ENCODE measurements at places on chromosomes 2 and 18.

DNA sequence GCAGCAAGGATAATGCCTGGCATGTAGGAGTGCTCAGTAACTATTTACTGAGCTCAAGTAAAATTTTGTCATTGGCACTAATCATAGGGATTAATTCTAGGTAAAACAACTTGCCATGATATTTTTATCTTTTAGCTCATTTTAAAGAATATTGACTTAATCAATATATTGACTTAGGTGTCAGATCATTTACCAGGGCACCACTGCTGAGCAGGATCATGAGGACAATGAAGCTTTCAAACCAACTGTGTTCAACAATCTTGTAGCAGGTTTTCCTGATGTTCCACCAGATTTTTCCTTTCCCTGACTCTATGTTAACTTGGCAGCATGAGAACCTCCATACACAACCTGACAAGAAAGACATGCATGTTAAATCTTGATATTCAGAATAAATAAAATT is 114.5 kb upstream of the SCN1A start:
- no peak for DNase-seq

GRCh38 chr2:238994432-238994831 is 146.5 kb downstream of the TWIST2 start:
- DNase-seq = no peak

DNA sequence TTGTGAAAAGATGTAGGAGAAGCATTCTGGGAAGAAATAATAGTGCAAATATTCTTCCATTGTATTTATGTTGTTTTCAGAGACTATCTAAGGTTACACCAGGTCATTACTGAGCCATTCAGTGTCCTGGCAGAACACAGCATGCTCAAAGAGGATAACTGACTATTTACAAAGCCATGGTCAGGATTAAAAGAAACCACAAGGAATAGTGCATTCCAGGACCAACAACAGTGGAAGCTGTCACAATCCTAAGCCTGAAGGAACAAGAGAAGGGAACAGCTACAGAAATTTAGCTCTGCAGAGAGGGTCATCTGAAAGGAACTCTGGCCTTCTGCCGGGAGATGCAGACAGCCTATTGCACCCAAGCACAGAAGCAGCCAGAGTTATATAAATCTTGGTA is 116.7 kb downstream of the DSC3 start:
- no peak for DNase-seq

GRCh38 chr2:227416701-227417100 is 29.0 kb upstream of the SCYGR1 start:
- DNase-seq = no peak

- DNase-seq = no peak
These were observed 209.9 kb downstream of the TTC32 start for GRCh38 chr2:19691892-19692291.

DNA sequence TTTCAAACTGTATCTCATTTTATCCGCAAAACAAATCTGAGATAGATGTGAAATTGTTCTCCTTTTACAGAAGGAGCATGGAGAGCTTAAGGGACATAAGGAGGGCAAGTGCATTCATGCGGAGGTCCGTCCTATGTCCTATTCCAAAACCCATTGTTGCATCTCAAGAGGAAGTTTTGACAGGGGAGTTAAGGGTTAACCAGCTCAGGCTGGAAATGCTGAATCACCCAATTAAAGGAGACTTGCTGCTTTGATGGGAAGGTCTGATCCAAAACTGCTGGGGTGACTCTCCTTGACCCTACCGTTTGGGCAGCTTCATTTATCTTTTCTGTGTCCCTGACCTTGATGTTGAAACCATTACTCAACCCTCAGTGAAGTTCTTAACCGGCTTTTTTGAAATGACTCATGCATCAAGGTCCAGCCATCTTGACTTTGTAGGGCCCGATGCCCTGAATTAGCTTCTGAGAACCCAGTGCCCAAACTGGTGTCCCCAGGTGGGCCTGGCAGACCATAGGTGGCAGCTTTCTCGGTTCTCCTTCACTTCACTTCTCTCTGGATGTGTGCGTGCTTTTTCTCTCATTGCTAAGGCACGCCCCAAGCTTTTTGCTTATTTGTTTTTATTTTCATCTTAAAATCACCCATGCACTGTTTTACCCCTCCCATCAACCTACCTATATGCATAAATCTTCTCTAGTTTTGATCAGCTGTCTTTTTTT is 15.9 kb upstream of the TXNDC2 start:
- DNase-seq = no peak

DNA sequence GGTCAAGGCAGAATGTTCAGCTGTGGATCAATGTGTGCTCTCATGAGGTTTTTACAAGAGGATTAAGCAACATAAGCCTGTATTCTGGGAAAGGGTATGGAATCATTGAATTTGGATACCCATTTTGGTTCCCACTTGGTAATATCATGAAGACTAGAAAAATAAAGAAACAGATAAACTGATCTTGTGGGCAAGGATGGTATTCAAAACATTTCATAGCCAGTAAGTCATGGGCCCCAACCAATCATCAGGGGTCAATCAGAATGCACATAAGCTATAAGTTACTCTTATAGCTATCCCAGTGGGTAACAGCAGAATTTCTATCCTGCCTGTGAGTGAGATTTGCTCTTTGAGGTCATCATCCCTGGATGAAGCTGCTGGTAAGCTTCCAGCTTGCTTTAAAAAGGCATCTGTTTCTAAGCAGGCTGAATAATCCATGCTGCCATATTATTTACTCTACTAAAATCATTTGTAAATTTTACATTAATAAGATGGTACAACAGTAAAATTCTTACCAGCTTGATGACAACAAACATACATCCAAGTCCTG is 291.2 kb downstream of the RAD51AP2 start:
- no peak for DNase-seq

DNA sequence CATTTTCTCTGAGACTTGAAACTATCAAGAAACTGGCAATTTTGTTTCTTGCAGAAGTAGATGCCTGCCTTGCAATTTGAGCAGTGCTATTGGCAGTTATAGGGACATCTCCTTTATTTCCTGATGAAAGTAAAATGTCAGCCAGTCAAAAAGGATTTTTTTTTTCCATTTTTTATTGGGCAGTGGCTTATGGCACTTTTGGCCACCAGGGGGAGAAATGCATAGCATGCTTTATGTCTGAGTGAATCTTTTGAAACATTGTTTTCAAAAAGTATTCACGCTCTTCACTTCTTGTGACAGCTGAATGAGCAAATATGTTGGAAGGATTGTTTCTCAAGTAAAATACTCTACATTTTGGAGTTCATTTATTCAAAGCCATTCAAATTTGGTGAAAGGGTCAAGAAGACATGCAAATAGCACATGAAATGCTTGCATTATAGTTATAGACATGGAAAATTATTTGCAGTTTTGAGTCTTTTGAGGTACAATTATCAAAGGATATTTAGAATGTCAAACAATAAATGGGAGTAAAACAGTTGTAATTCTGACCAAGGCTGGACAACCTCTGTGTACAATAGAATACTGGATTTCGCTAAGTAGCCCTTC is 491.0 kb downstream of the CDH2 start:
- peak; percentile 1 for DNase-seq

GRCh38 chr2:26488463-26489212 is 10.7 kb upstream of the OTOF start:
- DNase-seq = no peak

DNA sequence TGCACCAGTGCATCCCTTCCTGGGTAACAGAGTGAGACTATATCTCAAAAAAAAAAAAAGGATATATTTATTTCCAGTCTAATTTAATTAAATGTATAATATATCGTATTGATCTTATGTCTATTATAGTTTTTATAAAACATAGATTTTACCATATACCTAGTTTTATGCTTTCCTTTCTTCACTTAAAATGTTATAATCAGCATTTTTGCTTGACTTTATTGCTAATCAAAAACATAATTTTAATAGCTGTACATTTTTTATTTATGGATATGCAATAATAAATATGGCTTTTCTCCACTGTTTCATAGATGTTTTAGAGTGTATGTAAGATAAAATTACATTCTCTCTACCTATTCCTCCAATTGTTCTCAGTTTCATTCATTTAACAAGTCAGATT is 958.0 kb downstream of the EPHA4 start:
- no peak for DNase-seq

GRCh38 chr2:230975927-230976326 is 20.0 kb upstream of the SPATA3 start:
- no peak for DNase-seq

DNA sequence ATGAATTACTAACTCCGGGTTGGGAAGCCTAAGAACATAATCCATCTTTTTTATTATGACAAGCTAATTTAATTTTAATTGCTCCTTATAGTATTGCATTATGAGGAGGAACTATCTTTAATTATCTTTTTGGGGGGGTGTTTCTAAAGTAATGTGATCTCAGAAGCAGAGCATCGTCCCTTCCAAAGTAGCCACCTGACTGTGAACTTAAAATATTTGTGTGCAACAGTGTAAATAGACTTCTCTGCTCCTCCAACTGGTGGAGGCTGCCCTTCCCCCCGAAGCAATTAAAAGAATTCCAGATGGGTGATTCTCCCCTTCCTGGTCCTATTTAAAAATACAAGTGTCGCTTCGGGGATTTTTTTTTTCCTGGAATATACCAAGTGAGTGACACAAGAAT is 55.7 kb downstream of the TCF7L1 start:
- DNase-seq = no peak

DNA sequence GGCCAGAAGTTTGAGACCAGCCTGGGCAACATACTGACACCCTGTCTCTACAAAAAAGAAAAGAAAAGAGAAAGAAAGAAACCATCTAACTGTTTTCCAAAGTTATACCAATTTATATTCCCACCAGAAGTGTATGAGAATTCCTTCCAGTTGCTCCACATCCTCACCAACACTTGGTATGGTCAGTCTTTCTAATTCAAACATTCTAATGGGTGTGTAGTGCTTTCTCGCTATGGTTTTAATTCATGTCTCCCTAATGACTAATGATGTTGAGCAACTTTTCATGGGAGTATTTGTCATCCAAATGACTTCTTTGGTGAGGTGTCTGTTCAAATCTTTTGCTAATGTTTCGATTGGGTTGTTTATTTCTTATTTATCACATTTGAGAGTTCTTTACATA is 10.5 kb upstream of the B3GNT7 start:
- DNase-seq = no peak
